ENCODE measurements at places on chromosomes 5 and 9.

GRCh38 chr9:29290516-29290915, 1717.2 kb upstream of the C9orf72 start:
- DNase-seq = peak; percentile 1

GRCh38 chr5:142680605-142681259, 5.2 kb downstream of the FGF1 start:
- no peak for DNase-seq

GRCh38 chr5:148817606-148818005, 8.8 kb upstream of the ADRB2 start:
- DNase-seq = no peak

- no peak for DNase-seq
These were observed 25.3 kb downstream of the AP3B1 start for GRCh38 chr5:78269088-78269703.

GRCh38 chr9:111662576-111663300, 1.3 kb downstream of the GNG10 start:
- DNase-seq = no peak

DNA sequence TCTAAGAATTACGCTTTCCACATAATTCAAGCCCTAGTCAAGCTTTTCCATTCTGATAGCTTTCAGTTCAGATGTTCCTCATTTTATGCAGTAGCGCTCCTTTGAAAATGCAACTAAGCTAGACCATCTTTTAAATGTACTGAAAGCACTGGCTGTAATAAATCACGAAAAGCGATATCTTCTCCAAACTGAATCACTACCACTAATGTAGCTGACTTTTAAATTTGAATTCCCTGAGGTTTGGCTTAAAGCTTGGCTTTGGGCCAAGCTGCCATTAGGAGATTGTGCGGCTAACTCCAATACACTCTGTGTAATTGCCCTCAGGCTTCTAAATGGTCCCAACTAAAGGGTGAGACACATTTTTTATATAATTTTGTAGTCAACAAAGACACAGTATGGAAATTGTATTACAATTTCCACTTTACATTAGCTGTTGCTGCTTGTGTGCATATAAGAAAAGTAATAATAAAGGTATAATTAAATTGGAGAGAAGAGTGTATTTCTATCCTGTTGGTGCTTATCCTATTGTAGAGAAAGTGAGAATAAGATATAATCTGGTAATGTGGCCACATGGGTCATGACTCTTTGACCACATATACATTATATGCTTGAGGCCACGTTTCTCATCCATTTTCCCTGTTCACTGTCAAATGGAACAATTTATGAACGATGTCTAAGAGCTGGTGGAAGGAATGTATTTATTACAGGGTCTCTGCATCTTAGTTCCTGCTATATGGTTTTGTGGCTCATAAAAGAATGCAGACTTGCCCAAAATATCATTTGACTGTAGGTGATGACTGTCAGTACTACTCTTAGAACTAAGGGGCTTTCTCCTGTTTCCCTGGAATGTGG, 118.7 kb upstream of the TAF11L2 start:
- no peak for DNase-seq

DNA sequence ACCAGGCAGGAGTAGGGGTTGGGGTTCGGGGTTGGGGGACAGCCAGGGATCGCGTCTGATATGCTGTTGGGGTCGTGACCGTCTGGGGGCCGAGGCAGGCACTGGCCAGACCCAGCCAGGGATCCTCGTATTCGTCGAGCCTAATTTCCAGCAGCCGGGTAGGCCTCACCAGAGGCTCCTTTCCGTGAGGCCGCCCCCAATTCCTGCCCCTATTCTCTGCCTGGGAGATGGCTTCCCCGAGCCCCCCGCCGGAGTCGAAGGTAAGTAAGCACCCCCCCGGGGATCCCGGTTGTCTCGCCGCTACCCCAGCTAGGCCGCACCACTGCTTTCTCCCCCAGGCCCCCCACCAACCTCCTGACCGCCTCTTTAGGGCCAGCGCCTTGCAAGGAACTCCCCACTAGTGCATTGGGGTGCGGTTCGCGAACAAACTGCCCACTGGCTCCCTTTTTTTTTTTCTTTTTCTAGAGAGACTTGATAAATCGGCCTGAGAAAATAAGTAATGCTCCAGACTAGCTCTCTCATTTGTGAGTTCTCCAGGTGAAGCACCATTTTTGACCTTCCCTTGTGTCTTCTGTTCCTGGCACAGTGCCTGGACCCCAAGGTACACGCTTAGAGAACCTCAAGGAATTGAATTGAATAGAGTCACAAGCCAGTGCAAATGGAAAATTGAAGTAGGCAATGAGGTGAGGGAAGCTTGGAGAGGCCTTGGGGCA, 435 bp downstream of the ZNF189 start:
- no peak for DNase-seq

- DNase-seq = no peak
These were observed 74.4 kb downstream of the FAM114A2 start for GRCh38 chr5:153964191-153964879.

- no peak for DNase-seq
These were observed 27.8 kb upstream of the STX17 start for GRCh38 chr9:99878651-99879050.

DNA sequence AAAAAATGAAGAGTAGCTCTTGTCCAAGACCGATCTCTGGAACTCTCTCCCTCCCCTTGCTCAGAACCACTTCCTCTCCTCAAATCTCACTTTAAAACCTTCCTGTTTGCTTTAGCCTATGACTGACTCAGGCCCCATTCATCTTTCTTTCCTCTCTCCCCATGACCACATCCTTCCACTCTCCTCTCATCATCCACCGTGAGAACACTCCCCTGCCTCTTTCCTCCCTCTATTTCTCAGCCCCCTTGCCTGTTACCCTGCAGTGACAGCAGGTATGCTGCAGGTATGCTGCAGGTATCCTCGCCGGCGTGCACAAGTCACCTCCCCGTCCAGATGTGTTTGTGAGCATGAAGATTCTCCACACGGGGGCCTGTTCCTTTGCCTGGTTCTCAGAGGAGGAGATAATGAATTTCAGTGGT, 505.3 kb downstream of the CCDC171 start:
- no peak for DNase-seq
